ENCODE measurements at places on chromosomes 7 and 10.

DNA sequence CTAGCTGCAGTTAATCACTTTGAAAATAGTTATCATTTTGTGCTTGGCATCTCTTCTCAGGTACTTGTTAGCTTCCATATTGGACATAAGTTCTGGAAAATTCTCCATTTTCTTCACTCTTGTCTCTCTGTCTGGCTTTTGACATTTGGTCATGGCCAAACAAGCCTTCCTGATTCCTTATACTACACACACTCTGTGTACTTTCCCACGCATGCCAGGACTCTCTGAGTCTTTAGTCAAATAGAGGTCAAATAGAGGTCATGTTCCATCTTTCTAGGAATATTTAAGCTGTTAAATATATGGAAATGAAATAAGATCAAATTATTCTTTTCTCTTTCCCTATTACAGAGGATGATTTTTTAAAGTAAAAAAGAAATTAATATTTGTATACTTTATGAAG lies 235.5 kb upstream of the PLXDC2 start:
- DNase-seq = no peak

GRCh38 chr10:109852475-109853037 lies 70.8 kb downstream of the XPNPEP1 start:
- peak; percentile 40 for DNase-seq

- no peak for DNase-seq
These were observed 44.5 kb downstream of the PODXL start for GRCh38 chr7:131511774-131512535.

- no peak for DNase-seq
These were observed 88.0 kb downstream of the SNX10 start for GRCh38 chr7:26379711-26380110.

DNA sequence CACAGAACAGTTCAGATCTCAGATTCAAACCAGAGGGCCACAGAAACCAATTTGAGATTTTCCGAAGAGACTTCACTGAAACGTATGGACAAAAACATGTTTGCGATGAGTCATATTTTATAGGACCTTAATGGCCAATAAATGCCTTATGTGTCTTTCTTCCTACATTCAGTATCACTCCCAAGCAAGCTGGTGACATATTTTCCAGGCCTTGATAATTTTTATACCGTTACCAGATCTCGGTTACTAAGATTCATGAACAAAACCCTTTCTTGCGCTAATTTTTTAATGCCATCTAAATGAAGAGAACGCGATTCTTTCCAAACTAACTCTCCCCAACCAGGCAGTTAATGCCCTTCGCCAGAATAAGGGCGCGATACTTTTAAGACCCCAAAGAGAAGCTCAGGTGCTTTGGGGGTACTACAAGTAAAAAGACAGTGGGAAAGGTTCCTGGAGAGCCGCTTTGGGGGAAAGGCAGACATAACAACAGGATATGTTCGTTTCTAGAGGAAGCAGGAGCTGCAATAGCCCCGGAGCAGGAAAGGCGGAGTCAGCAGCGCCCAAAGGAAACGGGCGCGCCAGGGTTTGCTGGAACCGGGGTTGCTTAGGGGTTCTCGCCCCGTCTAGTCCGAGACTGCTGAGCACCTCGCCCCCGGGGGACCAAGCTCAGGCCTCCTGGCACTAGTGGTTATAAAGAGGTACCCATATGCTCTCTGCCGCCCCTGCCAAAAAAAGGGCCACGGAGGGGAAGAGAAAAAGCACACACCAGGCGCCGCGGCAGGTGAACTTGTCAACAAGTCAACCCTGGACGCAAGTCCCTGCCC lies 884 bp downstream of the ICA1 start:
- DNase-seq = no peak

- DNase-seq = peak; percentile 28
These were observed 89.2 kb upstream of the PFKP start for GRCh38 chr10:2978111-2978510.

- DNase-seq = no peak
These were observed 560.3 kb upstream of the POM121L12 start for GRCh38 chr7:52475001-52475582.

DNA sequence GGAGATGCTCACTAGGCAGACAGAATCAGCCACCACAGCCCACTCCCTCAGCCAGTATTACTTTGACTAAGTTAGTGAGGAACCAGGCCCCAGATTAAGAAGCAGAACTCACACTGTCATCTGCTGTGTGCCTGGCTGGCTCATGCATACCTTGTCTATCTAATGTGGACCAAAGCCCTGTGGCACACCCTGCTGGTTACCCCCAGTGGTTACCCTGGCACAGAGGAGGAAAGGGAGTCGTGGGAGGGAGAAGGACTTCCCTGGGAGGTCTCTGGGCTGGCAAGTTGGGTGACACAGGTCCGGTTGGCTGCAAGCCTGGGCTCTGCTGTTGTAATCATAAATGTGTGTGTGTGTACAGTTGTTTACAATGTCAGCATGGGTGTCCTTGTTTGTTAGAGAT lies 7.5 kb upstream of the SH2D4B start:
- no peak for DNase-seq

GRCh38 chr7:2477447-2478398 lies 1.5 kb upstream of the GRIFIN start:
- DNase-seq = peak; percentile 49

GRCh38 chr7:106231856-106232490 lies 52.8 kb downstream of the NAMPT start:
- no peak for DNase-seq

GRCh38 chr7:128446306-128446705 lies 9.4 kb upstream of the HILPDA start:
- DNase-seq = no peak

- no peak for DNase-seq
These were observed 17.4 kb downstream of the PDE6C start for GRCh38 chr10:93629647-93630305.

DNA sequence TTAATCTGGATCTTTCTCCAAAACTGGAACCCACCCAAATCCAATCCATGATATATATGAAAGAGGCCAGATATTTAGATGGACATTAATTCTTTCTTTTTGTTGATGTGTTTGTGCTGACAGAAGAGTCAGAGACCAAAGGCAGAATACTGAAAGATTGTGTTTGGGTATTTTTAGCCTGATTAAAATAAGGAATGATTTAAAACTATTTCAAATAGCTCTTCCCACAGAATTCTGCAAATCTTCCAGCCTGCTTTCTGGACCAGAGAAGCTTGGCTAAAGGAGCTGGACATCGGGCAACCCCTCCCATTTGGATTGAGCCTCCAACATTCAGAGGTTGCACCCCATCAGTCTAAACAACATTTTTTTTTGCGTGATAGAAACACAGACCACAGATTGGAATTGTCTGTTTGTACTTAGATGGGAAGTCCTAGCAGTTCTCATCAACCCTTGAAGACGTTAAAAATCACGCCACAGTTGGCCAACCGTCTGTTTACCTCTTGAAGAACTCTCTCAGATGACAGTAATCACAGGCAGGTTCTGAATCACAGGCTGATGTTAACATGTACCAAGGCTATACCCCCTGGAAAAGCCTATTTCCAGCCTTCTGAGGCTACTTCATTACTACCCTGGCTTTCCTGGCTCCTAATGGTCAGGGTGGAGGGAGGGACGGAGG lies 155.2 kb upstream of the NRP1 start:
- DNase-seq = no peak

- no peak for DNase-seq
These were observed 20.6 kb upstream of the FAM180A start for GRCh38 chr7:135769005-135769802.

DNA sequence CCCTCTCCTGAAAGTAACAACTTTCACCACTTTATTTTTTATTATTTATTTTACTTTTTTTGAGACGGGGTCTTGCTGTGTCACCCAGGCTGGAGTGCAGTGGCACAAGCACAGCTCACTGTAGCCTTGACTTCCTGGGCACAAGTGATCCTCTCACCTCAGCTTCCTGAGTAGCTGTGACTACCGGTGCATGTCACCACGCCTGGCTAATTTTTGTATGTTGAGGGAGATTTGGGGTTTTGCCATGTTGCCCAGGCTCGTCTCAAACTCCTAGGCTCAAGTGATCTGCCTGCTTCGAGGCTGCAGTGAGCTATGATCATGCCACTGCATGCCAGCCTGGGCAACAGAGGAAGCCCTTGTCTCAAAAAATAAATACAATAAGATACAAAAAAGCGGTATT lies 14.9 kb upstream of the SLIT1 start:
- DNase-seq = no peak

- no peak for DNase-seq
These were observed 1061.1 kb upstream of the AUTS2 start for GRCh38 chr7:68537051-68537773.

- DNase-seq = no peak
These were observed 712.2 kb upstream of the GHITM start for GRCh38 chr10:83427101-83427500.

DNA sequence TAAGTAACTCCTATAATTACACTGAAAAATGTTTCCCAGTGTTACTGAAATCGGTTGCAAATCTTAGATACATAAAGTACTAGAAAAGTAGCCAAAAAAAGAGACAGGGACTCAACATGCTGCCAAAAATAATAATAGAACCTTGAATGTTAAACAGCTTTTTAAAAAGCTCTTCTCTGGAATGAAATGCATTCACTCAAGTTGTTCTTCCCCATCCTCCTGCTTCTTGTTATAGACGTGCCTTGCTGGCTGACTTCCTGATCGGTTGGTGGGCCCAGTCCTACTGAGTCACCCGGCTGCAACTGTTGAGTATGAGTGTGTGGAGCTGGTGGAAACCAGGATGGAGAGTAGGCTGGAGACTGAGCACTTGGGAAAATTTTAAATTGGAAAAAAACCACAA lies 30.6 kb upstream of the RAPGEF5 start:
- no peak for DNase-seq

DNA sequence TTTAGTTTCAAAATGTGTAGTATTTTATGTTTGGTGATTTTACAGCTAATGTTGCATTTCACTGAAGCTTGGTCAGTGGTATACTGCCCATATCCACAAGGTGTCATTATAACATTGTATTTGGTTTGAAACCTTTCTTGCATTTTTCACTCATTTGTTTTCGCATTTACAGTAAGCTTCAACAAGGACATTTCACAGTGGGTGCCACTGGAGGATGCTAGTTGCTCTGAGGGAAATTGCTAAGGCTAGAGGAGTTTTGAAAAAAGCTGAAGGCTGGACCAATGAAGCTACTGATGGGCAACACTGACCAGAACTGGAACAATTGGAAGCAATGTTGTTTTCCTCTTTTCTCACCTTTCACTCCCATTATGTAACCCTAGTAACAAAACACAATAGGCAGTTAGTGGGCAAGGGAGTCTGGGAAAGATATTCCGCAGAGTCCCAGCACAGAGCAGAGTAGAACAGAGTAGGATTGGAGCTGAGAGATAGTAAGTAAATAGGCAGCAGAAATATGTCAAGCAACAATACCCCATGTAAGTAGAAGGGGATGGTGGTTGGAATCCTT lies 23.6 kb upstream of the SRI start:
- DNase-seq = no peak

DNA sequence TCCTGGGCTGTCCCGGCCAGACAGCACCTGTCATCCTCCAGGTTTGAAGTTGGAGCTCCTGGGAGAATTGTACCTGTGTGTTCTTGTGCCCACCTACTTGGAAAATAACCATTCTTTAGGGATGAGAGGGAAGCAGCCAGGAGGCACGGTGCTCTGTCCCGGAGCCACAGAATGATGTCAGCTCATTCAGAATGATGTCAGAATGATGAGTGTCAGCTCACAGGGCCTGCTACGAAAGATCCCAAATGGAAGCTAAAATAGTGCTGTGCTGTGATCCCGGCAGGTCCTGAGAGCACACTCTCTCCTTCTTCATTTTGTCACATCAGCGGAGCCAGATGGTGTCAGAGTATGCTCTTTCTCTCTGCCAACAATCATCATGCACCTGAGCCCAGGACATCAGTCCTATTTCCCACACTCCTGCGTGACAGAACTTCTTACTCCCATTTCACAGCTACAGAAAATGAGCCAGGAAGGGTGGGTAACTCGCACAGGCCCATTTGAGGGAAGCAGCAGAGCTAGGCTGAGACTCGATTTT lies 8.3 kb downstream of the ABCA13 start:
- no peak for DNase-seq

- no peak for DNase-seq
These were observed 468 bp upstream of the IRF5 start for GRCh38 chr7:128937271-128937646.

DNA sequence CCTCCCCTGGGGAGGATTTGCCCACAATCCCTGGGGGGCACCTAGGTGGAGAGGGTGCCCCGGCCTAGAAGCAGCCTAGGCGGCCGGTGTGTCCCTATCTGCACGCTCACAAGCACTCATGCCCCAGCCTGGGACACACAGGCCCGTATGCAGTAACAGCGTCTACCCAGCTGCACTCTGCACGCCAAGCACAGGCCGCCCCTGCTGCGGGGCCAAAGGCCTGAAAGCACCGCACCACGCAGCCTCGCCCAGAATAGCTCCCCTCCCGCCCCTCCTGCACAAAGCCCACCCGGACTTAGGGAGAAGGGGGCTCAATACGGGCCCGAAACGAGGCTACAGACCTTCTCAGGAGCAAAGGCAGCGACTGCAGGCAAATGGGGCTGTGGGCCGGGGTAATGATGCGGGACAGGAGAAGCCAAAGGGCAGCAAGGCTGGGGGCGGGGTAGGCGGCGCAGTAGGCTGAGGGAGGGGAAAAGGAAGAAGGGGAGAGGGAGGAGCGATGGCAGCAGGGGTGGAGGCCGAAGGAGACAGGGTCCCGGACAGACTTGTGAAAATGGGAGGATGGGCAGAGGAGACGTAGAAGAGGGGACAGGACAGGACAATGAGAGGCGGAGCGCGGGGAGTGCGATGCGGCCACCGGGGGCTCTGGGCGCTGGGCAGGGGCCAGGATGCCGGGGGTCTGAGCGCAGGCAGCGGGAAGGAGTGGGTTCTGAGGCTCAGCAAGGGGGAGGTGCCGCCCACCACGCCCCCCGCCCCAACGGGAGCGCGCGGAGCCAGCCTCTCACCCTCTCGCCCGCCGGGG lies 544 bp downstream of the GPRIN2 start:
- DNase-seq = no peak

- DNase-seq = no peak
These were observed 31.6 kb upstream of the TMEM72 start for GRCh38 chr10:44879531-44879899.

DNA sequence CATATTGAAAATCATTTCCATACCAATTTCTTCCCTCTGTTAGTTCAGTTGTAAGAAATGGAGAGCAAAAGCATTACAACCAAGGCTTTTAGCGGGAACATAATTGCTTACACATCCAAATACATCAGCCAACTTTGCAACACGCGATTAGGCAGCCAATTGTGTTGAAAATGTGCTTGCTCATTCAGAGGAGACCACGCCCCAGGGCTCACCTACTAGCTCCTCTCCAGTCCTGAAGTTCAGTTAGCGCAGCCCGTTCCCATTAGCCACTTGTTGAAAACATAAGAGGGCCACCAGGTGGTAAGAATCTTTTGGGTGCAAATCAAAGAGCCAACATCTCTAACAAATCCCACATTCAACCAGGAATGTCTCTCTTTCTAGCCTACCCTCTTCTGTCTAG lies 213.2 kb upstream of the MDFIC start:
- DNase-seq = no peak

GRCh38 chr7:28744951-28745350 lies 213.2 kb downstream of the TRIL start:
- DNase-seq = no peak

GRCh38 chr7:93159490-93159889 lies 11.3 kb upstream of the SAMD9L start:
- no peak for DNase-seq

Data from GM18507 (cell line).